ENCODE measurements at places on chromosomes 16 and 17.
A peak's percentile ranks its signal among the peaks of the same experiment; 100 is the strongest.

- no peak for DNase-seq
Observed at GRCh38 chr17:33447090-33447489, 154.0 kb upstream of the ASIC2 start.

- DNase-seq, result no peak
Observed at GRCh38 chr17:41419716-41420115, 4.7 kb downstream of the KRT37 start.

DNA sequence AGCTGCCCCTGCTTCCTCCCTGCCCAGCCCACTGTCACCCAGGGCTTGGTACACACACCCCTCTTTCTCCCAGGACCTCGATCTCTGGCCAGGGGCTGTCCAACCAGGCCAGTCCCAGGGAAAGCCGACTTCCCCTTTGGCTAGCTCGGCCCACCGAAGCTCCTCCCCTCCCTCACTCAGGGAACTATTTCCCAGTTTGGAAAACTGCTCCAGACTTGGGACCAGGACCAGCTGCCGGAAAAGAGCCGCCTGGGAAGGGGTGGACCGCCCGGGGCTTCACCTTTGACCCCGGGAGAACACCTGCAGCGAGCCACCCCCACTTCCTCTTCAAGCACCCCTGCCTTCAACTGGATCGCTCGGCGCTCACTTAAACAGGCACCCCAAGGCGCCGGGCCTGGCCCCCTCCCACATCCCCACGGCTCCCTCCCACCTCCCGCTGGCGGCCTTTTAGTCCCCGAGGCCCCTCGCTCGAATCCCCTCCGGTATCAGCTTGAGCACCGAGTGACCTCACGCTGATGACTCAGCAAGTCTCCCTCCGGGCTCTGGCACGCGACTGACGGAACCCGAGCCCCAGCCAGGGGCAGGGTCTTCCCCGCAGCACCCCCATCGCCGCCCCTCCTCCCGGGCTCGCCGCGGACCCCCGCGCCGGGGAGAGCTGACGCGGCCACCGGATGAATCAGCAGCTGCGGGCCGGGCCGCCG is 934 bp downstream of the MAFG start:
- peak; percentile 74 for DNase-seq

DNA sequence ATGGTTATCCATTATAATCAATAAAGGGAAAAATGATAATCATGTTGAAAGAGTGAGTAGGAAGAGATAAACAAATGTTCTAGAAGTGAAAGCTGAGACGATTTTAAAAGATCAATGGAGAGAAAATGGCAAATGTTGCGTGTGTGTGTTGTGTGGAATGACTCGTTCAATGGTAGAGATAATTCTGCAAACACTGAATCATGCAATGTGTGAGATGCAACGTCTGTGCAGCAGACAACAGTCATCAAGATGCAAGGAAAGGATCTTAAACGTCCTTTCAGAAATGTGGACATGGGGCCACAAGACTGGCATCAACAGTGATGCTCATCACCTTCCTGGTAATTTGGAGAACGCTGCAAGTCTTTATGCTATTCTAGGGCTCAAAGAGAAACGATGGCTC is 124.4 kb downstream of the CDYL2 start:
- no peak for DNase-seq

GRCh38 chr17:9322326-9322725 is 253.3 kb downstream of the STX8 start:
- DNase-seq, result no peak

DNA sequence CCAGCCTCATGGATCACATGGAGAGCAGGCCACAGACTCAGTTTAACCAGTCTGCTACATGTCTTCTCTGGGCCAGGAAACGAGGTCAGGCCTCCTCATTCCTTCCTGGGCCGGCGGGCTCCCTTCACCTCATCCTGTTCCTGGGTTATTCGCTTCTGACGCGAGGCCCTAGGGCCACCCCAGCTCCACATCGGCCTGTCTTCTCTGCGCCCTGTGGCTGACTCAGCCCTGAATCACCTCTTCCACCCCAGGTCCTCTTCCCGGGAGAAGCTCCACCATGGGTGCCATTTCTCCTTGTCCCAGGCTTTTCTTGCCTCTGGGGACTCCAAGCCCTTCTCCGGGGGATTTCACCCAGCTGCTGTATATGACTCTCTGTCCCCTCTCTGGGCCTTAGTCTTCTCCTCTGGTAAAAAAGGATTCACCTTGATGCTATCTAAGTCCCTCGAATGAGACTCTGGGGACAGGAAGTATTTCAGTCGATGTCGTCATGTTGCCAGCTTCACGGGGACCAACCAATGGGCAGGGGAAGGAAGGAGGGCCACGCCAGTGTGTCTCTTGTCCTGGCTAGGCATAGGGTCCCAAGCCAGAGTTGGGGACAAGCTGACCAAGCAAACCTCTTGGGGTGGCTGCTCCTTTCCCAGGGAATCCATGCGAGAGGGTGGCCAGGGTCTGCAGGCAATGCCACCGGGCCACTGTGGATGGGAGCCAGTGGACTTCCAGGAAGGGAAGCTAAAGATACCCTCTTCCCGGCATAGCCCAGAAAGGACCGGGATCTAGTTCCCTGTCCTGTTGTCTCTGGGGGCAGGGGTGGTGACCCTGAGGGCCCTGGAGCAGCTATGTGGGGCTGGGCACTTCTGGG is 58.7 kb downstream of the SOCS3 start:
- DNase-seq, result no peak

GRCh38 chr17:12719948-12720347 is 54.3 kb downstream of the MYOCD start:
- DNase-seq, result no peak

GRCh38 chr17:3799181-3799945 is 1.6 kb downstream of the ITGAE start:
- peak; percentile 13 for DNase-seq

All from activated naive CD4-positive, alpha-beta T cell treated with anti-CD3 and anti-CD28 coated beads, Interleukin-2, amount 10 ng/mL, durations not matched to agents 7 days and 5 days (primary cell).